RWPE2 (cell line): ENCODE measurements at places on chromosomes 7 and 10.
A peak's percentile ranks its signal among the peaks of the same experiment; 100 is the strongest.

- H3K36me3 ChIP-seq: no peaks in the 10 kb centered on the region
- no peaks in the 10 kb centered on the region for H3K27me3 ChIP-seq
- H3K4me1 ChIP-seq: no peaks in the 10 kb centered on the region
- no peak for DNase-seq
- H3K27ac ChIP-seq: no peak overlapping the region
Observed at GRCh38 chr7:44853391-44853790, 5.5 kb upstream of the H2AZ2 start.

GRCh38 chr10:49279015-49279880, 19.7 kb upstream of the C10orf71 start:
- DNase-seq: peak; percentile 13
- H3K36me3 ChIP-seq: no peaks in the 10 kb centered on the region
- no peak overlapping the region for H3K27ac ChIP-seq
- no peak overlapping the region for H3K4me3 ChIP-seq

DNA sequence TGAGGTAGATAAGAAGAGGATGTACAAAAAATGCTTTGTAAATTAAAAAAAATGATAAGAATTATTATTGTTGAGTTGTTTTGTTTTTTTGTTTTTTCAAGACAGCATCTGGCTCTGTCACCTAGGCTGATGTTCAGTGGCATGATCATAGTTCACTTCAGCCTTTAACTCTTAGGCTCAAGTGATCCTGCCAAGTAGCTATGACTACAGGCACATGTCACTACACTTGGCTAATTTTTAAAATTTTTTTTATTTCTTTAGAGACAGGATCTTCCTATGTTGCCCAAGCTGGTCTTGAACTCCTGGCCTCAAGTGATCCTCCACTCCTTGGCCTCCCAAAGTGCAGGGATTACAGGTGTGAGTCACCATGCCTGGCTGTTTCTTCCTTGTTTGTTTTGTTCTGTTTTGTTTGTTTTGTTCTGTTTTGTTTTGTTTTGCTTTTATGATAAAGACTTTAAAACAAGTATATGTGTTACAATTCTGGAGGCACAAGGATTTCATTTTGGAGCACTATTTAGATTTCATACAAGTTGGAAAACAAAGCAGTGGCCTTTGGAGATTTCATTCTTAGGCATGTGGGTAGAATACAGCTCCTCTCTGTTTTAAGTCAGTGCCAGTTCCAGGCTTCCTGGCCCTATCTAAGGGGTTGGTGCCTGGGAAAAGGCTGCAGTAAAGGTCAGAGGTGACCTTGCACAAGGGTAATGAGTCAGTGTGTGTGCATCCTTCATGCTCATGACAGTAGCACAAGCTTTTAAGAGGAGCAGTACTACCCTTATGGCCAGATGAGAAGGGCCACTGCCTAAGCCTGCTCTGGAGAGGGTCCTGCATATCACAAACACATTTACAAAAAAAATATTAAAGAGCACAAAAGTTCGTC, 17.9 kb downstream of the FGFBP3 start:
- peaks cover 14% of the 10 kb centered on the region for H3K4me1 ChIP-seq
- no peak overlapping the region for H3K4me3 ChIP-seq
- H3K27ac ChIP-seq: no peak overlapping the region
- no peaks in the 10 kb centered on the region for H3K27me3 ChIP-seq

DNA sequence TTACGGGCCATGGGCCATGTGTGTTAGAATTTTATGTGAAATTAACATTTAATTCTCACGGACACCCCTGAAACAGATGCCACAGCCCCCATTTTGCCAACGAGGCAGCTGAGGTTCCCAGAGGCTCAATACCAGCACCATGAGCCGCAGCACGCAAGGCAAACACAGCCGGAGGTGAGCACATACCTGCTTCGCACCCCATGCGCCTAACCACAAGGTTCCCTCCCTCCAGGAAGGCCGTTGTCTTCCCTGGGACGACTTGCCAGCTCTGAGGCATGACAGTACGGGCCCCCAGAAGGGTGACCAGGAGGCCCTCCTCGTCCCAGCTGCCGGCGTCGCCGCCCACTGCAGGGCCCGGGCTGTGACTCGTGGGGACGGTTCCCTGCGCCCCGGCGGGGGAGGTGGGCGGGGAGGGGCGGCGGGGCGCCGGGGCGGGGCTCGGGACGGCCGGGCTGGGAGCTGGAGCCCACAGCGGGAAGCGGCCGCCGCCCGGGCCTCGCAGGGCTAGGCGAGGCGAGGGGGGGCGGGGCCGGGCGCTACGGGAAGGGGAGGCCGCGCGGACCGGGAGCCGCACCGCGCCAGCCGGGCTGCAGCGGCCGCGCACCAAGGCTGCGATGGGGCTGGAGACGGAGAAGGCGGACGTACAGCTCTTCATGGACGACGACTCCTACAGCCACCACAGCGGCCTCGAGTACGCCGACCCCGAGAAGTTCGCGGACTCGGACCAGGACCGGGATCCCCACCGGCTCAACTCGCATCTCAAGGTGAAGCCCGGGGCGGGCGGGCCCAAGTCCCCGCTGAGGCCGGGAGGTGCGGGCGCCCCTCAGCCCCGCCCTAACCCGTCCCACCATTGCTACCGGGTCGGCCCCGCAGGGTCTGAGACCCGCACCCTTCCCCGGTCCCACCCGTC, at the start of gene CAV2:
TSS of gene CAV2 (plus strand) at position 571 of the 910 bp plus-strand sequence. CDS start at position 615, 44 bp downstream.
- H3K36me3 ChIP-seq: peaks cover 42% of the 10 kb centered on the region
- H3K27me3 ChIP-seq: no peaks in the 10 kb centered on the region
- peaks cover 46% of the 10 kb centered on the region for H3K4me1 ChIP-seq
- DNase-seq: peak; percentile 91
- H3K4me3 ChIP-seq: peak within 1 kb of the TSS; percentile 91
- H3K27ac ChIP-seq: peak within 1 kb of the TSS; percentile 96

DNA sequence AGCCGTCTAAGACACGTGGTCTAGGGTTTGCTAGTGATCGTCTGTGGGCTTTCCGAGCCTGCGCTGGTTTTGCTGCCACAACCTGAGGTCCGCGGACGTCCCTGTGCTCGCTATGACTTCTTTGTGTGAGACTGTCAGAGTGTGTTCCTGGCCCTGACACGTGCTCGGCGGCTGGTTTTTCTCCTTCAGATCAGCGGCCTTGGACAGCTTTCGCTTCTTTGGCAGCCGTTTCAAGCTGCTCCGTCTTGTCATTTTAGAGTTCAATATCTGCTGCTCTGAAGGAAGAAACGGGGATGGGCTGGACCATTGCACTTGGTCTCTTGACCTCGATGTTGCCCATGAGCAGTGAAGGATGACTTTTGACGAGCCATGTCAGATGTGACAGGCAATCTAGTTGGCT, 147.3 kb downstream of the MGMT start:
- H3K4me3 ChIP-seq: no peak overlapping the region
- no peaks in the 10 kb centered on the region for H3K4me1 ChIP-seq
- no peaks in the 10 kb centered on the region for H3K27me3 ChIP-seq
- H3K36me3 ChIP-seq: no peaks in the 10 kb centered on the region
- no peak for DNase-seq

GRCh38 chr10:62759599-62760175, 44.8 kb upstream of the ADO start:
- H3K4me1 ChIP-seq: no peaks in the 10 kb centered on the region
- H3K27ac ChIP-seq: no peak overlapping the region
- no peak for DNase-seq
- no peak overlapping the region for H3K4me3 ChIP-seq
- no peaks in the 10 kb centered on the region for H3K27me3 ChIP-seq
- no peaks in the 10 kb centered on the region for H3K36me3 ChIP-seq

DNA sequence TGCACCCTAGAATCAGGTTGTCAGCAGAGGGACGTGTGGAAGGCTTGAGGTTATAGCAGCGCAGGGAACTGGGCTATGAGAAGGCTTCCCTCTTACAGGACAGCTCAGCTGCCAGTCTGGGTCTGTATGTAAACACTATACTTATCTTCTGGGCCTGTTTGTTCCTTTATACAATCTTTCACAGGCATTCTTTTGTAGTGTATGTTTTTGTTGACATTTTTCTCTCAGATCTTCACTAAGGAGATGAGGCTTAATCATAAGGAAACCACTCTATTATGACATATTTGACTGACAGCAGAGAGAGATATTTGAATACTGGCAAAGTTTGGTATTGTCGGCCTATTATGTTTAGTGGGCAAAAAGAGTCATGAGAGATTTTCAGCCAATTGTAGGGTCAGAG, 929 bp downstream of the GBF1 start:
- H3K36me3 ChIP-seq: peaks cover 20% of the 10 kb centered on the region
- peak overlapping the region; percentile 65 for H3K4me3 ChIP-seq
- H3K27me3 ChIP-seq: no peaks in the 10 kb centered on the region

DNA sequence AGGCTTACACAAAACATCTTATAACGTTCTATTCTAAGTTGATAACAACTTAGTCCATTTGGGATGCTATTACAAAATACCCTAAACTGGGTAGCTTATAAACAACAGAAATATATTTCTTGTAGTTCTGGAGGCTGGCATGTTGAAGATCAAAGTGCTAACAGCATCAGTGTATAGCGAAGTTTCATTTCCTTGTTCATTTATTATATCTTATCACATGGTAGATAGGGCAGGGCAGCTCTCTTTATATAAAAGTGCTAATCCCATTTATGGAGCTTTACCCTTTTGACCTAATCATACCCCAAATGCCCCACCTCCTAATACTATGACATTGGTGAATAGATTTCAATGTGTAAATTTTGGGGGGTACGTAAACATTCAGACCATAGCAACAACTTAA, 6.3 kb downstream of the CASP7 start:
- H3K27ac ChIP-seq: no peak overlapping the region
- peaks cover 16% of the 10 kb centered on the region for H3K36me3 ChIP-seq
- no peaks in the 10 kb centered on the region for H3K27me3 ChIP-seq
- no peaks in the 10 kb centered on the region for H3K4me1 ChIP-seq

GRCh38 chr7:50329775-50330174, 25.3 kb downstream of the IKZF1 start:
- DNase-seq: no peak
- H3K36me3 ChIP-seq: no peaks in the 10 kb centered on the region
- no peak overlapping the region for H3K4me3 ChIP-seq
- no peaks in the 10 kb centered on the region for H3K4me1 ChIP-seq
- H3K27ac ChIP-seq: no peak overlapping the region

DNA sequence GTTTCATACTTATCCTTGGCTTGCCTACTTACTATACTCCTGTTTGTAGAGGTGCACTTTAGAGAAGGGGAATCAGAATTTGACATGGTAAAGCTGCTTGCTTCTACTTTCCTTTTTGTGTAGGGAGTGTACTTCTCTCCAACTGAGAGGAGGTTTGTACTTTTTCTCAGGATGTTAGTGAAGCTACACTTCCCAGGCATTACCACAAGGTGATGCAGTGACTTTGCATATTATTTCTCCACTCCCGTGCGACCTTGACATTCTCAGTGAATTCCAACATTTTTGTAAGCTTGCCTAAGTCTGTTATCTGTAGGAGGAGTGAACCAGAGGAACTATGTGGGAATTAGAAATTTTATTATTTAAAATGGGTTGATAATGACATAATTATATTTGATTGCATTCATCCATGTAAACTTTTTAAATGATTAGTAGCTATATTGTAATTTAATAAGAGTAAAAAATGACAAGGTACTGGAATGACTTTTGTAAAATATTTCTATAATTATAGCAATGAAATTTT, 5.2 kb downstream of the TAX1BP1 start:
- H3K27me3 ChIP-seq: no peaks in the 10 kb centered on the region
- peak overlapping the region; percentile 52 for H3K27ac ChIP-seq
- no peak overlapping the region for H3K4me3 ChIP-seq
- peaks cover 30% of the 10 kb centered on the region for H3K4me1 ChIP-seq
- peaks cover 23% of the 10 kb centered on the region for H3K36me3 ChIP-seq

GRCh38 chr10:98748298-98748697, 301.6 kb upstream of the HPS1 start:
- H3K27ac ChIP-seq: no peak overlapping the region
- H3K4me3 ChIP-seq: no peak overlapping the region
- DNase-seq: no peak
- no peaks in the 10 kb centered on the region for H3K27me3 ChIP-seq

GRCh38 chr7:12524794-12525386, 45.6 kb upstream of the SCIN start:
- peaks cover 7% of the 10 kb centered on the region for H3K27me3 ChIP-seq
- H3K36me3 ChIP-seq: no peaks in the 10 kb centered on the region; the same call in 1 of the 2 replicates
- no peak overlapping the region for H3K4me3 ChIP-seq
- no peaks in the 10 kb centered on the region for H3K4me1 ChIP-seq
- no peak overlapping the region for H3K27ac ChIP-seq
- no peak for DNase-seq

DNA sequence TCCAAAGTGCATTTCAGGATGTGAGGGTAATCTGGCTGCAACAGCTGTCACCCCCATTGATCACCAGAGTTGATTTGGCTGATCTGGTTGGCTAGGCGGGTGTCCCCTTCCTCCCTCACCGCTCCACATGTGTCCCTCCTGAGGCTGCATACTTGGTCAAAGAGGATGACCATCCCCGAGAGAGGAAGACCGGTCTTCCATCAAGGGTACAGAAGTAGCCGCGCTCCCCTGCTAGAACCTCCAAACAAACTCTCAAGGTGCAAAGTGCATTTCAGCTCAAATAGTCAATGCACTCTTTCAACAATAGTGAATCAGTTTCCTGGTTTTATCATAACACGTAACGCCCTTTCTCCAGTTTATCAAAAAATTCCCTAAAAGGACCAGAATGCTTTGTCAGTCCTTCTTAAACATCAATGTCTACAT, 44.6 kb downstream of the CARD11 start:
- no peaks in the 10 kb centered on the region for H3K27me3 ChIP-seq
- no peak overlapping the region for H3K27ac ChIP-seq

DNA sequence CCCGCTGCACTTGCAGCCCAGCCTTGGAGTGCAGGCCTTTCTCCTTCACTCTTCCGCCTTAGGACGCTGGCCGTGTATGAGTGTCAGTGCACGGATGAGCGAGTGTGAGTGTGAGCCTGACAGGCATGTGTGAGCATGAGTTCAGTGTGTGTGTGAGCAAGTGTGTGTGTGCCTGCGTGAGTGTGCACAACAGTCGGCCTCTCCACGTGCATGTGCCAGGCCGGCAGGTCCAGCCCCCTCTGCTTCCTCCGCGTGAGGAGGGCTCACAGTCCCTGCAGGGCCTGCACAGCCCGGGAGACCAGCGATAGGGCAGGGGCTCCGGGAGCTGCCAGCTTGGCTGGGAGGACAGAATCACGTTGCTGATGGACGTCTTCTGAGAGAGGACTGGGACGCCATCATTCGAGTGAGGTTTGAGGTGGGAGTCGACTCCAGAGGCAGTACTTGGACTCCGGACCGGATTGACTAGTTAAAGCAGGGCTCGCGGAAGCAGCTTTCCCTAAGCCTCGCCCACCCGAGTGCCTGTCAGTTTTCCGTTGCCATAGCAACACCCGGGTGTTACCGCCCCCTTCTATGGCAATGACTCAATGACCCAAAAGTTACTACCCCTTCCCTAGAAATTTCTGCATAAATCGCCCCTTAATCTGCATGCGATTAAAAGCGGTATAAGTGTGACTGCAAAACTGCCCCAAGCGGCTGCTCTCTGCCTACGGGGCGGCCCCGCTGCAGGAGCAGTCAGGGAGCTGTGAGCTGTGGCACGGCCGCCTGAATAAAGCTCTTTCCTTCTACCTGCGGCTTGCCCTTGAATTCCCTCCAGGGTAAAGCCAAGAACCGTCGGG, 19.6 kb upstream of the CFAP46 start:
- H3K27me3 ChIP-seq: no peaks in the 10 kb centered on the region
- peak; percentile 66 for DNase-seq
- H3K27ac ChIP-seq: no peak overlapping the region
- H3K4me3 ChIP-seq: peak overlapping the region; percentile 28
- H3K36me3 ChIP-seq: no peaks in the 10 kb centered on the region
- H3K4me1 ChIP-seq: no peaks in the 10 kb centered on the region

- no peaks in the 10 kb centered on the region for H3K36me3 ChIP-seq
- H3K27me3 ChIP-seq: no peaks in the 10 kb centered on the region
- no peak overlapping the region for H3K27ac ChIP-seq
- no peak for DNase-seq
- no peaks in the 10 kb centered on the region for H3K4me1 ChIP-seq
Observed at GRCh38 chr7:31014826-31015225, 37.3 kb upstream of the ADCYAP1R1 start.
